Fibroblast of lung (primary cell): ENCODE measurements at places on chromosomes 16 and 17. TPM values are rescaled to one million over a fixed set of nuclear protein-coding genes. Genes with fewer than 3 reads are reported as not detected.

Gene CES1
- total RNA-seq: 41.1 and 41.6 TPM in 2 replicates

Gene MMP25
- total RNA-seq: not detected in 2 replicates

Gene THAP11
- total RNA-seq: 37.7 and 42.9 TPM in 2 replicates

Gene PLD2
- total RNA-seq: 13.6 and 14.9 TPM in 2 replicates

Gene OR3A2
- total RNA-seq: under 0.01 TPM in 1 of 2 replicates, not detected in the other

Gene PPY
- not detected in 2 replicates for total RNA-seq

Gene CRYBA1
- 0.17 TPM in 1 of 2 replicates, not detected in the other for total RNA-seq

Gene CDH8
- total RNA-seq: under 0.01 TPM in 1 of 2 replicates, not detected in the other

Gene ACBD4
- total RNA-seq: 7.7 and 18.0 TPM in 2 replicates

Gene MT1G
- total RNA-seq: 11.6 and 16.4 TPM in 2 replicates

Gene ARL17A
- 1.5 and 6.6 TPM in 2 replicates for total RNA-seq

Gene CFAP97D1
- total RNA-seq: under 0.01 TPM in 1 of 2 replicates, not detected in the other

Gene KRT27
- not detected in 2 replicates for total RNA-seq

Gene TBKBP1
- 11.3 and 11.6 TPM in 2 replicates for total RNA-seq

Gene TMC8
- not detected in 2 replicates for total RNA-seq

Gene IKZF3
- total RNA-seq: not detected in 2 replicates

Gene NEK8
- total RNA-seq: 2.8 TPM in 2 replicates

Gene DRC3
- 0.26 and 0.33 TPM in 2 replicates for total RNA-seq

Gene FSCN2
- 1.5 and 2.0 TPM in 2 replicates for total RNA-seq
